Esophagus mucosa (tissue), 1 donor: ENCODE measurements at places on chromosomes 13 and 19. TPM values are rescaled to one million over a fixed set of nuclear protein-coding genes. Genes with fewer than 3 reads are reported as not detected.

DNA sequence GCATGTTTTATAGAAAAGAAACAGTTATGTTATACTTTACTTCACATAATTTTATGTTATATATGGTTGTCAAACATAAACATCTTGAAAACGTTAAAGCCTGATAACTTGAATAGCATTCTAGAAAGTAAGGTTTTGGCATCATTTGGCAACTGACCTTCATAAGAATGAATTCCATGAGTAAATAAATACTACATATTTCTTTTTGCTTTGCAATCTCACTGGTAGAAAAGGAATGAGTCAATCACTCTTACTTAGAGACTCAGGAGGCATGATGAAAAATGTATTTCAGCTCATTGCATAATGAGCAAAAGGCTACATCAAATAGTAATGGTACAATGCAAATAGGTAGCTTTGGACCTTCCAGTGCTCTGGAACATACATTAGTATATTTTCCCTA lies 1381.9 kb downstream of the EFNB2 start:
- no peak for ATAC-seq

DNA sequence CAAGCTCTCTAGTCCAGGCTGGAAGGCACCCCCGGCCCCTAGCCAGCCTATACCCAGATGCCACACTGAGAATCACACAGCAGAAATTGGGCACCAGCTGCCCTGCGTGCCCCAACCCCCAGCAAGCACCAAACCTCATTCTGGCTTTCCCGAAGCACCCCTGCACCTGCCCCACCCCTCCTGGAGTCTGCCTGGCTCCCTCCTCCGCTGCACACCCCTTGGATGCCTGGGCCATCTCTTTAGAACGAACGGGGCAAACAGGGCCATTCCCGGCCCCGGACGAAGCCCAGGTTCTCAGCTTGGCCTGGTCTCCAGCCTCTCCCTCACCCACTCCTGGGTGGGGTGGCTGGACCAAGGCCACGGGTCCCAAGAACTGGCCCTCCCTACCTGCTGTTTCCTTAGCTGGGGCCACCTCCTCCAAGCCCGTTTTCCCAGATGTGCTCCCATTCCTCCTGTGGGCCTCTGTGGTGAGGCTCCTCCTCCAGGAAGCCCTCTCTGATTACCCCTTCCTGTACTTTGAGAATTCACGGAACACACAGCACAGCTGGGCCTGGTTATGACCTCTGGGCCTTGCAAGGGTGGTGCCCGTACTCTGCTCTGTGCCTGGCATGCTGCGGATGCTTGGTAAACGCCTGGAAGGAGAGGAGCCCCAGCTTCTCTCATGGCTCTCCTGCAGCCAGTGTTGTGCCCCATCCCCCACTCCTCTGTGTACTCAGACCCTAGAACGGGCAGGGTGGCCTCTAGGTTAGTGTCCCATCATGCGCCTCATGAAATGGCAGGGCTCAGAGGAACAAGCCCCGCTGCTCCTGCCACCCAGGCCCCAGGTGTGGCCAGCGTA lies 21.4 kb downstream of the CEBPG start:
- ATAC-seq: no peak

- ATAC-seq: no peak
These were observed 20.8 kb downstream of the KLF2 start for GRCh38 chr19:16345457-16345856.

The DLEU7 gene
- not detected for total RNA-seq

DNA sequence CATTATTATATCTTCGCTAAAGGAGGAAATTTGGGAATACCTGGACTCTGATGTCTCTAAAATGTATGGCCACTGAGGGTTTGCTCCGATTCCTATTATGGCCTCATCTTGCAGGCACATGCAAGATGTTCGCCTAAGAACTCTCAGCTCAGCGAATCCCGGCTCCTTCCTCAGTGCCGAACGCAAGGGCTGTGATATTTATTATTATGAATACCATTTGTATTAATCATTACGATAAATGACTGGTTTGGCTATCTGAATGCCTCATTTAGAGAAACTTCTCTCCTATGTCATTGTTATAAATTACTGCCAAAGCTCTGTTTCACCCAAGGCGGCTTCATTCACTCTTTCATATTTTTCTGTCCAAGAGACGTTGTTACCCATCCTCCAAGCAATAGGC lies 369.7 kb upstream of the TSHZ3 start:
- no peak for ATAC-seq

DNA sequence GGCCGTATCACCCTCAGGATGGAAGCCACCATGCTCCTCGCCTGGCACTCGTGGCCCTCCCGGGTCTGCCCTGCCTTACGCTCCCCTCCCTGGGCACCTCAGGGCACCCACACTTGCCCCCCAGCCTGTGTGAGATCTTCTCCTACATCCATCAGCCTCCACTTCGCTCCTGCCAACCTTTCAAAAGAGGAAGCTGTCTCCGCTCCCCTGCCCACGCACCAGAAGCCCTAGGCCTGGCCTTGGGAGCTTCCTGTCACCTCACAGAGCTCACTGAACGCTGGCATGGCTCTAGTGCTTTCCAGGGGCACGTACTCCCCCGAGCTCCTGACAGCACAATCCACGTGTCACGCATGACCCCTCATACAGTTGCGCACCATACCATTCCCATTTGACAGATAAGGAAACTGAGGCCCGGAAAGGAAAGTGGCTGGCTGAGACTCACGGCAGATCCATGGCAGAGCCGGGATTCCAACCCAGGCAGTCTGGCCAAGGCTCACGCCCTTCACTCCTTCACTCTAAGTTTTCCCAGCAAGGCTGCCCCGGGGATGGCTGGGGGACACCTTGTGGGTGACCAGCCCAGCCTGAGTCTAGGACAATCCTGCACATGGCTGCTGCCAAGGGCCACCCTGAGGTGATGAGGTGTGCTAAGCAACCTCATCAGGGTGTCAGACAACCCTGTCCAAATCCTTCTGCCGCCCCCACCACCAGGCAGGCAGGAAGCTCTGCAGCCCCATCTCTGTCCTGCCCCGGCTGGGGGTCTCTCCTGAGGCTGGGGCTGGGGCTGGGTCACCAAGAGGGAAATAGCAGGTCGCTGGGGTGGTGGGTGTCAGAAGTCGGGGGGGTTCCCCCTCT lies 19.3 kb downstream of the PPP1R12C start:
- peak; percentile 5 for ATAC-seq

DNA sequence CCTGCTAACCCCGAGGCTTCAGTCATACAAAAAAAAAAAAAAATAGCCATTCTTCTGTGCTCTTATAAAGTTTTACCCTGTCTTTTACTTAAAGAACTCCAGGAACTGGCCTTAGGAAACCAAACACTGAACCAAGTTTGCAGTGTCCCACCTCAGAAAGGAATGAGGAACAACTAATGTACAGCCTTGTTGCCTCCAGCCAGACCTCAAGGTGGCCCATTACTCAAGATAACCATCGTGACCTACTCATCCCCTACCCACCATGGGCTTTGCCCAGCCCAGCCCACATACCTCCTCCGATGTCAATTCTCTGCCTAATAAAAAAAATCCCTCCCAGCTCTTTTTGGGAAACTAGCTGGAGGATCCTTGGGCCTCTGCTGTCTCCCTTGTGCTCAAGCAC lies 133.2 kb downstream of the STARD13 start:
- no peak for ATAC-seq

The SPIB gene
- total RNA-seq: 0.44 TPM

DNA sequence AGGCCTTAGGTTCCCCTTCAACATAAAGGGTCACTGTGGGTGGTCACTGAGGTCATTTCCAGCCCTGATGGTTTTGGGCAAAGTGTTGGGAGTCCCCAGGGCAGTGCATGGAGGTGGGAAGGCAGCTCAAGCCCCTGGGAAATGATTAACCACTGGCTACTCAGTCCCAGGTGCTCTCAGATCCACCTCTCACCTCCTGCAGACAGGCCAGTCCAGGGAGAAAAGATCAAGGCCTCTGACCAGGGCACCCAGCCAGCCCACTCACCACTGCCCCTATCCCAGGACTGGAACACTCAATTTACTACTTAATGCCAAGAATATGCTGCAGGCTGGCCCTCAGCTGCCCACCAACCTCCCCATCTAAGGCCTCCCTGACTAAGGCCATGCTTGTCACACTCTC lies 1307.9 kb downstream of the UQCRFS1 start:
- ATAC-seq: no peak

DNA sequence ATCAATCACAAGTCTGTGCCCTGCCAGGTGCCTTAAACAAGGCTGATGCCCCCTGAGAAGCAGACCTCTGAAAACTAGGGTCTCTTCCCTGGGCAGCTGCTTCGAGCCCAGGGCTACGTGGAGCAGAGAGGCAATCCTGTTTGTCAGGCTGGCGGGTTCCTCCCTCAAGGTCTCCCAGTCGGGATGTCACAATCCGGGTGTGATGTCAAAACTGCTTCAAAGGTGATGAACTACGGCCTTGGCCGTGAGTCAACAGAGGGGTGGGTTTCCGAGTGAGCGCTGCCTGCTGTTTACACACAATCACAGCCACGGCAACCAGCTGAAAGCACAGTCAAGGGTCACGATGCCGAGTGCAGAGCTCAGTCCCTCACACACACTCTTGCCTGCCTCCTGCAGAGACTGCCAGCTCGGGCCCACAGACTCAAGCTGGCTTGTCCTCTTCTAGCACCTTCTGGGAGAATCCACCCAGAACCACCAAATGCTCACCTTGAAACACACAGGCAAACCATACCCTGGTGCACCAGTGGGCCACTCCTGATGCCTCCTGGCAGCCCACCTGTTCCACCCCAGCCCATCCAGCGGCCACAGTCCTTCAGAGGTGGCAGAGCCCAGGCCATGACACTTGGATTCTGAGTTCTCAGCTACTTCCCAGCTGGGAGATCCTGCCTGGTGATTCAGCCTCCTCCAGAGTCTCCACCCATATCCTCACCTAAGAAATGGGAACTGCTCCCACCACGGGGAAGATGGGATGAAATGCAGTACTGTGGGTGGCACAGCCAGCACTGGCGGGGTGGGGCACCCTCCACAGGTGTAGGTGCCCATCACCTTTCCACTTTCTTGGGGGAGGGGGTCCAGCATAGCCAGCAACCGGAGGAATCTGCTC lies 6.8 kb downstream of the ELL start:
- ATAC-seq: peak; percentile 63

DNA sequence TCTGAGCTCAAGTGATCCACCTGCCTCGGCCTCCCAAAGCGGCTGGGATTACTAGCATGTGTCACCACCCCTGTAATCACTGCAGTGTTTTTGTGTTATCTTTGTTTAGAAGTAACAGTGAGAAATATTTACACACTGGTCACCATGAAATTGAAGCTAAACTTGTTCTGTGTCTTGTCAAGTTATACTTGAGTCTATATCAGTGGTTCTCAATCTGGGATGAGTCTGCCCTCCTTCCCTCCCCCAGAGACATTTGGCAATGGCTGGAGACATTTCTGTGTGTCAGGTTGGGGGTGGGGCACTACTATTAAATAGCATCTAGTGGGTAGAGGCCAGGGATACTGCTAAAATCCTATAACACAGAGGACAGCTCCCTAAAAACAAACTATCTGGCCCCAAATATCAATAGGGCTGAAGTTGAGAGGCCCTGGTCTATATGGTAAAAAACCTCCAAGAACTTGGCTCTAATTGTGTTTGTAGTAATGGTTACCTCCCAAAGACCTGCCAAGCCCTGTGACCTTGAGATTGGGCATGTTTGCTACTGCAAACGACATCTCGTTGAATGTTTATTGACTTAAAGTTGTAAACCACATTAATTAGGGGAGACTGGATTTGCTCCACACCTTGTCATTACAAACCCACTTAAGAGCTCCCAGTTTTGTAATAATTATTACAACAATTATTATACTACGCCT lies 6.9 kb downstream of the CTU1 start:
- no peak for ATAC-seq

The RFX1 gene
- 8.3 TPM for total RNA-seq

DNA sequence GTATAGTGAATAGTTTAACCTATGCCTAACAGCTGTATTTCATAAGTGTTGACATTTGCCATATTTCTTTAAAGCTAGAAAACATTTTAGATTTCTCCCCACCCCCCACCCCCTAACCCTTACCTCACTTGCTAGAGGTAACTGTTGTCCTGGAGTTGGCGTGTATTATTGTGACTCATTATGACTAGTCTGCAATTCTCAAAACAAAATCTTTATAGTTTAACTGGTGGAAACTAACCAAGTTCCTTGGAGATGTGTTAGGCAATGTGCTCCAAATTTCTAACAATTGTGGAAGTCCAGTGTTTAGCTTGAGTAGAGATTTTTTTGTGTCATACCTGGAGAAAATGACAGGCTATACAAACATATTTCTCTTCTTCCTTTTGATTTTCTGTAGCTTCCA lies 38.0 kb downstream of the KCTD4 start:
- peak; percentile 77 for ATAC-seq

DNA sequence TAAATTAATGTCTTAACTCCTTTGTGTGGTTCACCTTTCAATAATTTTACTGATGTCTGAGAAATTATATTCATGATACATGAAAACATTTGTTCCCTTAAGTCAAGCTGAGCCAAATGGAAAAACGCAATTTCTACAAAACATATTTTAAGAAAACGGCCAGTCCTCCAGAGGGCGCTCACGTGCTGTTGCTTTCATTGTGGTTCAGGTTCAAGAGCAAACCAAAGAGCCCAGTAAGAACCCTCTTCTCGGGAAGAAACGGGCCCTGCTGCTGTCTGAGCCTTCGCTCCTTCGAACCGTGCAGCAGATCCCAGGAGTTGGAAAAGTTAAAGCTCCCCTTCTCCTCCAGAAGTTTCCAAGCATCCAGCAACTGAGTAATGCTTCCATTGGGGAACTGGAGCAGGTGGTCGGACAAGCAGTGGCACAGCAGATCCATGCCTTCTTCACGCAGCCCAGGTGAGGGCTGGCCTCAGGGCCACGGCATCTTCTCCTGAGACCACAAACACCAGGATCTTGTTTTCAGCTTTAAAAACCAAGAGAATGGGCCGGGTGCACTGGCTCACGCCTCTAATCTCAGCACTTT lies 4.3 kb downstream of the FAAP24 start:
- ATAC-seq: no peak

GRCh38 chr13:46893798-46894560 lies 2.9 kb downstream of the HTR2A start:
- ATAC-seq: peak; percentile 85

The PSG1 gene
- not detected for total RNA-seq

GRCh38 chr13:40480915-40481516 lies 185.4 kb downstream of the FOXO1 start:
- ATAC-seq: no peak

DNA sequence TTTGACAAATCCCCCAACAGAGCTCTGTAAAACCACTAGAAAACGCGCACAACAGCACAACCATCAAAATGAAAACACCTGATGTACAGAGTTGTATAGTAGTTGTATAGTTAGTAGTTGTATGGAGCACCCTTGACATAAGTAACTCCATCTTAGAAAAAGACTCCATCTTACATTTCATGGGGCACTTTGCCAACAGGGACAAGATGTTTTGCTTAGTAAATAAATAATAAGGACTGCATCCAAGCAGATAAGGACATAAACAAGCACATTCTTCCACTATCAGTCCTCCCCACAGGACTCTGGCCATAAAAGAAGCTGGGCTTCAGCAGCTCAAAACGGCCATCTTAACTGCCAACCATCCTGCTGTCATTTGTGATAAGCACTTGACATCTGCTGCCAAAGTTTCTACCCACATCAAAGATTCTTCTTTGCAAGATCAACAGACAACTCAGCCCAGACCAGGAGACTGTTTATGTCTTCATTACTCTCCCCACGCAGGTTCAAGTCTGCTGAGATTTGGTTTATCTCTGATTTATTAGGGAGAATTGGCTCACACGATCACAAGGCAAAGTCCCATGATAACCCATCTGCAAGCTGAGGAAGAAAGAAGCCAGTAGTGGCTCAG lies 20.7 kb upstream of the ZNF331 start:
- no peak for ATAC-seq

GRCh38 chr13:51148952-51149573 lies 38.0 kb upstream of the C13orf42 start:
- no peak for ATAC-seq

The ACER1 gene
- 1.8 TPM for total RNA-seq

GRCh38 chr13:41751277-41751676 lies 209.6 kb downstream of the VWA8 start:
- ATAC-seq: no peak

The ZNF578 gene
- 0.24 TPM for total RNA-seq
